ENCODE measurements at places on chromosomes 16 and 17.
A peak's percentile ranks its signal among the peaks of the same experiment; 100 is the strongest.

- DNase-seq = no peak
Measured at GRCh38 chr17:80599546-80600305, 55.1 kb downstream of the RPTOR start.

DNA sequence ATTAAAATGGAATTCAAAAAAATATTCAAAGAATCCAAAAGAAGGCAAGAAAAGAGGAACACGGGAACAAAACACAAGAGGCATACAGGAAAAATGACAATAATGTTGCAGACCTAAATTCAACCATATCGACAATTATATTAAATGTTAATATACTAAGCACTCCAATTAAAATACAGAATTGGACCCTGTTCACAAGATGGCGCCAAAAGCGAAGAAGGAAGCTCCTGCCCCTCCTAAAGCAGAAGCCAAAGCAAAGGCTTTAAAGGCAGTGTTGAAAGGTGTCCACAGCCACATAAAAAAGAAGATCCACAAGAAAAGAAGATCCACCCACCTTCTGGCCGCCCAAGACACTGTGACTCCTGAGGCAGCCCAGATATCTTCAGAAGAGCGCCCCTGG, 6.3 kb upstream of the XAF1 start:
- DNase-seq = no peak

DNA sequence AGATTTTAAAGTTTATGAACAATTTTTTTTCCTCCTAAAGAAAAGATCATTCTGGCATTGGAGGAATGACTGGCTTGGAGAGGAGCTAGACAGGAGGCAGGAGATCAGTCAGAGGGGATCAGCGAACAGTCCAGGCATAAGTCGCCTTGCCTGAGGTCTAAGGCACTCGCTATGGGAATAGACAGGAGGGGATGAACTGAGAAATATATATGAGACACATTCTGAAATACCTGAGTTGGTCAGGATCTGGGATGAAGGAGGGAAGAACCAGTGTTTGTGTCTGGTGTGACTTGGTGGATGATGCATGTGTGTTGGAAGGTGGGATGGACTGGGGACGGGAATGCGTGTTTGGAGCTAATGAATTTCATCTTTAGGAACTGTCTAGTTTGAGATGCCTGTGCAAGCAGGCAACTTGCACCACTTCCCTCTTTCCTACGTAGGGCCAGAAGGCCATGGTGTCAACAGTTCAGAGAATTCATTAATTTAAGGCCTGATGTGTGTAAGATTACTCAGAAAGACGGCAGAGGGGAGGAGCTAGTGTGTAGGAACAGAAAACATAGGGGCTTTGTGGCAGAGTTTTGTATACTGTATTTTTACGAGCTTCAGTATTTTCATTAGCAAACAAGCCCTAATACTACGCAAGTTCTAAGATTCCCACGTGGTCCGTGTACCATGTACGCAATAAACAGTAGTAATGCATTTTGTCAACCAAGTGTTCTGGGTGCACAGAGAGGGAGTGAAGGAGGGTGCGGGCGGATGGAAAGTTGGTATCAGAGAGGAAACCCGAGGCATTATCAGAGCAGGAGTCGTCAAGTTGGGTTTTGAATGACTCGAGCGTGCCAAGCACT, 825 bp downstream of the HEATR6 start:
- peak; percentile 68 for DNase-seq

GRCh38 chr17:51397361-51398127, 137.2 kb downstream of the UTP18 start:
- DNase-seq = no peak

GRCh38 chr16:62676306-62676705, 640.1 kb upstream of the CDH8 start:
- DNase-seq = no peak

GRCh38 chr17:47057830-47058229, 78.8 kb upstream of the RPRML start:
- DNase-seq = no peak

GRCh38 chr17:75241502-75241901, 19.9 kb downstream of the GGA3 start:
- no peak for DNase-seq

- DNase-seq = no peak
Measured at GRCh38 chr17:37614391-37614790, 5.2 kb upstream of the SYNRG start.

- no peak for DNase-seq
Measured at GRCh38 chr16:54373534-54374520, 87.2 kb upstream of the IRX3 start.

DNA sequence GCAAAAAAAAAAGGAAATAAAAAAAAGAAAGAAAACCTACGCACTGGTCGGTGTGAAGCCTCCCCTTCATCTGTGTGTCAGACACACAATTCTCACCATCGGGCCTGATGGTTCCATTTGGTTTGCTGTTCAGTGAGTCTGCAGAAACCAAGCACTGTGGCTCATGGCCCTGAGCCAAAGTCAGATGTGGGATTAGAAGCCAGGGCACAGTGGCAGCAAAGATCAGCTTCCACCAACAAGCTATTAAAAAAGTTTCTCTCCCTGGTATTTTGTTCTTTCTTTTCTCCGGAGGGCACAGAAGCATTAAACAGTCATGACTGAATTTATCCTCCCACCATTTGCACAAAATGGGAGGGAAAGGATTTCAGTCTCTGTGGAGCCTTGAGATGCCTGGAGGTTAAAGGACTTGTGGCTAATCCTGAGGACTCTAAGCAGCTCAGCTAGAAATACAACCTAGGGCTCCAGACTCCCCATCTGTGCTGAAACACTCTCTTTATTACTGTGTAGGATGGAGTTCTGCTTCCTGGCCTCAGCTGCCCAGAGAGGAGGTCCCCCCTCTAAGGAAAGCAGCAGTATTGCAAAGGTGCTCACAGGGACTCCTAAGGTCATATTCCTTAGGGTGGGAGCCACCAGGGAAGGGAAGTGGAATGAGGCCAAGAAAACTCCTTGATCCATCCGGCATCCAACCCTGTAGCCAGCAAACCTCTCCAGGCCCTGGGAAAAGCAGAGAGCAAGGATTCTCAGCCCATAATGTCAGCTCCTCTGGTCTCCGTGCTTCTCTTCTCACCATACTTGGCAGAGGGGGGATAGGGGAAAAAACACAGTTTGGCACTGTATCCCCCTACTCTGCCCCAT, 28.2 kb downstream of the SLC39A11 start:
- DNase-seq = peak; percentile 69

DNA sequence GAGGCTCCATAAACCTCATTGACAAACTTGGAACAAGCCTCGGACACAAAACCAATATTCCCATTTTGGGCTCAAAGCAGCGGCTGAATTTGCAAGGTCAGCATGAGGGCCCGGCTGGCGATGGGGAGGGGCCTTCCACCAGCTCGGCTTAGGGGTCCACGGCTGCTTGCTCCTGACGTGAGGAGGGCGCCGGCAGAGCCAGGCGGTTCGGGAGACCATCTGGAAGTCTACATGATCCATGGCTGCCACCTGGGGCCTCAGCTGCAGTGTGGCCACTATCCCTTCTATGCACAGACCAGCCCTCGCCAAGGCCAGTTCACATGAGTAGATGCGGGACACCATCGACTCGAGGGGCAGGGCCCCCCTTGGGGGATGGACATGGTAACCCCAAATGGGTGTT, 39.1 kb downstream of the NDEL1 start:
- no peak for DNase-seq

DNA sequence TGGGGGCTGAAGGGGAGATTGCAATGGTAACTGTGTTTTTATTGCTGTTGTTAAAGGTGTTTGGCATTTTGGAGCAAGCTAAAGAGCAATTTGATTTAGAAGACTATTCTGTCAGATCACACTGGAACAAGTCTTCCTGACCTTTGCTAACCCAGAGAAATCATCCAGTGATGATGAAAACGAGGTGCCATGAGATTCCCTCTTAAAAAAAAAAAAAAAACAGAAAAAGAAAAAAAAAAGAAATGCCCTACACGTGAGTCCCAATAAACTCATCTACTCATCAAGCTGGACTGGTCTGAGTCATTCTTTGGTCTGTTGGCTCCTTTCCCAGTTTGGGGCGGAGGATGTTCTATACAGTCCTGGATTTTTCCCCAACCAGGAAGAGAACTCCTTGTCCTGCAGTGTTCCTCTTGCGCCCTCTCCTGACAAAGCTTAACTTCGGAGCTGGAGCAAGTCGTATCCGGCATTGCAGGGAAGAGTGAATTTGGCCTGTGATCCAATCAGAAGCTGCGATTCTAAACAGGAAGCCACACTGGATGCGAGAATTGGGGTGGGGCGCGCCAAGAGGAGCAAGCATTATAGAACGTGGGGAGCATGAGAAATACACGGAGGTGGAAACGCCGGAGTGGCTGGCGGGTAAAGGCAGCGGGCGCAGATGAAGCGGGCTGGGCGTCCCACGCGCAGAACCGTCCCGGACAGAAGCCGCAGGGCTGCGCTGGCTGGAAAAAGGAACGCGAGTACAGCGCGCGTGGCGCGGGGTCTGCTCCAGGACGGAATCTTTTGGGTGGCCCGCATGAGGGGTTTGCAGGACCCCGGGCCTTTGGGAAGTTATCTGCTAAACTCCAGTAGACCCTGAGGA, 22.4 kb upstream of the CRYM start:
- peak; percentile 95 for DNase-seq

- no peak for DNase-seq
Measured at GRCh38 chr16:27193300-27193990, 9.9 kb upstream of the KDM8 start.

GRCh38 chr16:89560378-89561141, at the start of gene RPL13:
Gene RPL13, plus strand, starts transcription at chr16:89560682. Its CDS starts 278 bp downstream, at chr16:89560960.
- DNase-seq = peak; percentile 86

- no peak for DNase-seq
Measured at GRCh38 chr16:89697161-89697615, 4.3 kb downstream of the SPATA2L start.

DNA sequence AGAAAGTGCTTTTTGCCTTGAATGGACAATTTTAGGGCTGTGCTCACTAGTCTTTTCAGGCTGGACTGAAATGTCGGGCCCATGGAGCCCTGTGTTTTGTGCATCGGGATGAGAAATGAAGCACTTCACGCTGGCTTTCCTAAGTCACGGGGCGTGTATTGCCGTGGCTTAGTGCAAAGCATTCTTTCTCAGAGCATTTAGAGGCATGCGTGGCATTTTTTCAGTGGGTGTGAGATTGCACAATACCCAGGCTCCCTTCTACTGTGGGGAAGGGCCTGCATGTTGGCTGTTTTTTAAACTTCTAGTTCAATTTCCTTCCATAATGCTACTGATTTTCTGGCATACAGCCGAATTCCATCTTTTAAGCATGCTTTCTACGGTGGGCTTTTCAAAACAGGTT, 12.6 kb upstream of the POLR3E start:
- no peak for DNase-seq

DNA sequence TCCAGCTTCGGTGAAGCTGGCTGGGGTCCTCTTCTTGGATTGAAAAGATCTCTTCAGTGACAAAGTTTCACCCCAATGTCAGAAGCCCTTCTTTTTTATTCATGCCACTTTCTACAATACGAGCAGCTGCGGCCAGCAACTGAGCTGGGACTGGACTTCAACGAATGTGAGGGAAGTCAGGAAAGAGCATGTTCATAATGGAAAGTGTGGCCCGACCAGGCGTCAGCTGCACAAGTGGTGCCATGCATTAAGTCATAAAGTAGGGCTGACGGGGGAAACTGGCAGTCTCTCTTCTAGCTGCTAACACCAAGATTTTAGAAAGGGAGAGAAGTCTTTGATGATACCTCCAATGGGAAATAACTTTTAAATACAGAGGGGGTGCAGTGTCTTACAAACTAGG, 192.6 kb downstream of the PARN start:
- DNase-seq = no peak

DNA sequence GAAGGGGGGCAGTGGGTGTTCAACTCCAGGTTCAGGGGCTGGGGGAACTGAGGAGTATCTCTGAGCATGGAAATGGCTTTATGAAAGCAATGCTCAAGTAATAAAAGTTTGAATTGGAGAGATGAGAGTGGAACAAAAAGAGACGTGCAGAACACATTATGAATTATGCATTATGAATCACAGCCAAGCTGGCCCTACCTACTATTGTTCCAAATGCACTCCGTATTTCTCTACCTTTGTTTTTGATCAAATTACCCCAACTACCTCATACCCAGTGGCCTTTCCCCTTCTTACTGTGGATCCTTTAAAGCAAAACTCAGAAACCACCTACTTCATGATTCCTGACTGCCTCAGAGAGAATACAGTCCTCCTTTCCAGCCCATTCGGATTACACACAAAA, 38.1 kb downstream of the TEKT3 start:
- no peak for DNase-seq

GRCh38 chr16:56518425-56518824, 1.4 kb downstream of the BBS2 start:
- no peak for DNase-seq

- DNase-seq = no peak
Measured at GRCh38 chr17:17742133-17742621, 60.9 kb downstream of the RAI1 start.

GRCh38 chr17:65430209-65430833, 131.1 kb downstream of the AXIN2 start:
- no peak for DNase-seq

- no peak for DNase-seq
Measured at GRCh38 chr17:82449131-82449882, 1.2 kb downstream of the CYBC1 start.
